ENCODE measurements at places on chromosomes 7 and 10.
A peak's percentile ranks its signal among the peaks of the same experiment; 100 is the strongest.

DNA sequence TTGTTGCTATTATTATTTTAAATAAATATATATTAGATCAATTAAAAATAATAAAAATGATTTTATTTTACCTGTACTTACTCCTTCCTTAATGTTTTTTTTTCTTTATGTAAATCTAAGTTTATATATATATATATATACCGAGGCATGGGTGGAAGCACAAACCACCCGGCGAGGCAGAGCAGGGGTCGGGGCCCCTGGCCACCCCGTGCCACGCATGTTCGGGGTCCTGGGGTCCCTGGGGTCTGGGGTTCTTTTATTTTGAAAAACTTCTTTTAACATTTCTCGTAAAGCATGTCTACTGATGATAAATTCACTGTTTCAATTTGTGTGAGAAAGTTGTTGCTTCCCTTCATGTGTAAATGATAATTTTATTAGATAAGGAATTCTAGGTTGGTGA, 976.1 kb downstream of the REEP3 start:
- no peak for DNase-seq

DNA sequence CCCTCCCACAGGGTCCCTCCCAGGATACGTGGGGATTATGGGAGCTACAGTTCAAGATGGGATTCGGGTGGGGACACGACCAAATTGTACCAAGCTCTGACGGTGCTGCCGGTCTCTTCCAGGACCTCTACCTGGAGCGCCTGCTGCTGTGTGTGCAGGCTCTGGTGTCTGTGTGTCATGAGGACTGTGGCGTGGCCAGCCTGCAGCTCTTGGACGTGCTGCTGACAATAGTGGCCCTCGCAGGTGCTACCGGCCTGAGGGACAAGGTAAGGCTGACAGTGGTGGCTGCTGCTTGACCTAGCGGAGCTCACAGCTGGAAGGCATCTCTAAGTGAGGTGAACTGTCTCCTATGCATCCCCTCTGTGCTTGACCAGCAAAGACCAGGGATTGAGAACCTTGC, 34.5 kb upstream of the PRKAR1B start:
- DNase-seq = no peak

DNA sequence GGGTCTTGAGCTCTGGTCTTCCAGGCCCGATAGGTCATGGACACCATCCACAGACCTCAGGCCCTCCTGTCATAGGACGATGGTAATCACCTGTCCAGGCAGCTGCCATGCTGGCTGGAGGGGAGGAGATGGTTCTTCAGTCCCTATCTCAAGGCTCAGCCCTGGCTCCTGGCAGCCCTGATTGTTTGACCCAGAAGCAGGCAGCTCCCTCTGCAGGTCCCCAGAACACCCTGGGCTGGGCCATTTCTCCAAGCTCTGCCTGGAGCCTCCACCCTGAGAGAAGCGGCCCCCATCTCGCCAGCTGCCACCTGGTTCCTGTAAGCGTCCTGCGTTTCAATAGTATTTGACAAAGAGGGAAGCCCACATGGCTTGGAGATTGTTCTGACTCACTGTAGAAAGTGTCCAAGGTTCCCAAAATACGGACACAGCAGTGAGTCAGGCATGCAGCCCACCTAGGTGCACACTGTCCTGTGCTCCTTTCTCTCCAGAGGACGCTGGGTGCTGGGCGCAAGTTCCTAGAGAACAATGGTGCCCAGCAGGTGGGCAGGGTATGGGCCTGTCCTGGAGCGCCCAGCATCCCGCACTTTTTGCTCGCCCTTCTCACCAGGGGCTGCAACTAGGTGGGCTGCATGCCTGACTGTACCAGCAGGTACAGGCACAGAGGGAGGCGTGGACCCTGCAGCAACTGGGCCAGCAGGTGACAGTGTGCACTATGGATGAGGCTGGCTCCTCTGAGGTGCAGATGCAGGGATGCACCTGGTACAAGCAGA, 72.4 kb upstream of the EBF3 start:
- no peak for DNase-seq

DNA sequence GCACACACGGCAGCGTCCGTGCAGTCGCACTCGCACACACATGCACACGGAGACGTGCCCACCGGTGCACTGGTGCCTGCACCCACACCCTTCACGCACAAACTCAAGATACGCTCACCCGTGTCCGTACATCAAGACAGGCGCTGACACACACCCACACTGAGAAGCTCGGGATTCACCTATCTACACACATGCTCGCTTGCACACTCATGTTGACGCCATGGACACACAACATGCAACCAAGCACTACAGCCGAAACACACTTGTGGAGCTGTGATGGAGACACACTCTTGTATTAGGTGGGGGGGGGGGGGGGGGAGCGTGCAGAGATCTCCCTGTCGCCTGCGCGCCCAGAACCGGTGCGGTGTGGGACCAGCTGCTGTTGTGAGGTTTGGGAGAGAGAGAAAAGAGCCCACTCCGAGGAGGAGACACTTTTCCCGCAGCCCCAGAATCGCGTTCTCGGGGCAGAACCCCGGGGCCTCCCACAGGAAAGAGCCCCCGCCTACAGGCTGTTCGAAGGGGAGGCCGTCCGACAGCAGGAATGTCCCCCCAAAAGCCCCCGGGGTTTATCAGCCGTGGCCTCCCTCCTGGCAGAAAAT, 605 bp upstream of the NFKB2 start:
- peak; percentile 69 for DNase-seq

- no peak for DNase-seq
Measured at GRCh38 chr7:133295484-133295883, 42.6 kb downstream of the EXOC4 start.

DNA sequence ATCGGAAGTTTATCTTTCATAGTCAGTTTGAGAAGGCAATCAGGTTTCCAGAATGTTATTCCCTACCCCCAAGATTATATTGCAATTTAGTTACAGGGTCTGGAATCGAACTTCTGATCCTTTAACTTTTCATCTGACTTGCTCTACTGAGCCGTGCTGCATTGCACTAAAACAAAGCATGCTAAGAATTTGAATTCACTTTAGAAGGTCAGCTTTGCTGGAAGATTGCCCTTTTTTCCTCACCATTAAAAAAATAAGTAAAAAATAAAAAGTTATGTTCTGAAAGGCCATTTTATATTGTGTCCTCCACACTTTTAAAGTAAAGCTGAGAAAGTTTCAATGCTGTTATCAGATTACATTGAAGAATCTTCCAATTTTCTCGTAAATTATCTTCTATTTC, 388.8 kb upstream of the PHF14 start:
- no peak for DNase-seq

DNA sequence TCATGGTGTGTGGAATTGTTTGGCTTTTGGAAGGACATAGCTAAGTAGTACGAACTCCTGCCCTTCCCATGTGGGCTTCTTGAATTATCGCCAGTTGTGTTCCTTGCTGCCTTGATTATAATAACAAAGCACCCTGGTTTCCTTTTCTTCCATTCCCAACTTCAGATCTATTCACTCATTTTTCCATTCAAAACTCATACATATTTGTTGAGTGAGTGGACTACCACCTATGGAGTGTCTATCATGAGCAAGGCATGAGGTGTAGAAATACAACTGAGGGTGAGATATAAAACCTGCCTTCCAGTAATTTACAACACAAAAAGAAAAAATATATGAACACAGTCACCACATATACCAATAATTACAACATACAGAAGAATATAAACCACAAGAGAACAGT, 4.9 kb upstream of the COL17A1 start:
- DNase-seq = no peak

DNA sequence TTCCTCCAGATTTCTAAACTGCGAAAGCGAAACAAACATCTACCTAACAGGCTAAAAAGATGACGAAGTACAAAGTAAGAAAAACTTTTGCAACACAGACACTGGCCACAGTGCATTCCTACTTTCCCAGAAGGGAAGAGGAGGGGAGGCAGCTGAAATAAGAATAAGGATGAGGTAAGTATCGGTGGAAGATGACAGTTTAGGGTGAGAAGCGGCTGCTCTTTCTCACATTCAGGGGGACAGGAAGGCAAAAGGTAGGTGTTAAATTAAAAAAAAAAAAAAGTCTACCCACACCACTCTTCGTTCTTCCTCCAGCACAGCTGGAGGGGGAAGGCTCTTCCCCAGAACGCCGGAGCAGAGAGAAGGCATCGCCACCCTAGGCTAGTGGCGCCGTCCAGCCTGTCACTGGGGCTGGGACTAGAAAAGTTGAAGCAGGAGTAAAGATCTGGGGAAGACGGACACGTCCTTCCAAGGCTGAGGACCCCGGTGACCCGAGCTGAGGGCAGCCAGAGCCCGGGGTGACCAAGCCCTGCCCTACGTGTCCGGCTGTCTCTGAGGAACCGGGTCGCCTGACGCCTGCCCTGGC, 846 bp downstream of the DNAJC1 start:
- peak; percentile 47 for DNase-seq

- no peak for DNase-seq
Measured at GRCh38 chr10:13631594-13631993, 44.8 kb downstream of the PRPF18 start.

DNA sequence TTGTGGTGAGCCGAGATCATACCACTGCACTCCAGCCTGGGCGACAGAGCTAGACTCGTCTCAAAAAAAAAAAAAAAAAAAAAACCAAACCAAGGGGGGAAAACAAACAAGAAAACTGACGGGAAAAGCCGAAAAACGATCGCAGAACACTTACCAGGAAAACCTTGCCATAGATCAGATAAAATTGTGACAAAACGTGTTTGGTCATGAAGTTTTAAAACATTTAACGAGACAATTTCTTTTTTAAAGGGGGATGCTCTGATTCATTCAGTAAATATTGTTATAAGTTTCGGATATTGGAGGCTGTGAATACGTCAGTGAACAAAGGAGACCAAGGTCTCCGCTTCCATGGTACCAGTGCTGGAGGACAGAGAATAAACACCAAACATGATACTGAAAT, 77.3 kb downstream of the ARMC3 start:
- no peak for DNase-seq

- DNase-seq = no peak
Measured at GRCh38 chr10:124746992-124747391, 2.8 kb upstream of the FAM53B start.

DNA sequence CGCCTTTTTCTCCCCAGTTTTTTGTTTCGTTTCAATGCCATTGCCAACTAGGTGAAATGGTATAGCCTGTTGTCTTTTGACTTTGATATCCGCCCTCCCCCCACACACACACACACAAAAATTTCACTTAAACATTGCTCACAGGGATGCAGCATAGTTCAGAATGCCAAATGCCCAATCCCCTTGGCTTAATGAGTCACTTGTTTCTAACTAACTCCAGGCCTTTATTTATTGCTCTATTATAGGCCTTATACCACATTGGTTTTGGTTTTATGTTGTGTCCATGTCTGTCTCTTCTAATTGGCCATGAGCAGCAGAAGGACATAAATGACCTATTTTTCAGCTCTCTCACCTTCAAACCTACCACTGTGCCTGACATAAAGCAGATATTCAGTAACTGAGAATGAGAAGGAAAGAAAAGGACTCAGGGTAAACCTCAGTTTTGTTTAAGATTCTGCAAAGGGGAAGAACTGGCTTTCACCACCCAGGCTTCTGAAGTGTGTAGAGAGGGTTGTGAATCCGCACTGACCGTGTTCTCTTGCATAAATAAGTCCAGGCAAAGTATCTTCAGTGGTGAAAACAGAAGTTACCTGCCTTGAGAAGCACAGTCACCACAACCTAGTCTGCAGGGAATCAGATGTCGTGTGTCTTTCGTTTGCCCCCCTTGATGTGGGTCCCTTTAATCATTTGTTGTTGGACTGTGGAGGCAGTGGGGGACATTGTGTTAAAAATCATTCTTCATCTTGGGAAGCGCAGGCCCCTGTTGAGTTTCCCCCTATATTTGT, 139.8 kb downstream of the CELF2 start:
- no peak for DNase-seq

- DNase-seq = no peak
Measured at GRCh38 chr7:29318853-29319718, 124.5 kb downstream of the CHN2 start.

GRCh38 chr7:102287111-102287980, 678 bp downstream of the SH2B2 start:
- no peak for DNase-seq

DNA sequence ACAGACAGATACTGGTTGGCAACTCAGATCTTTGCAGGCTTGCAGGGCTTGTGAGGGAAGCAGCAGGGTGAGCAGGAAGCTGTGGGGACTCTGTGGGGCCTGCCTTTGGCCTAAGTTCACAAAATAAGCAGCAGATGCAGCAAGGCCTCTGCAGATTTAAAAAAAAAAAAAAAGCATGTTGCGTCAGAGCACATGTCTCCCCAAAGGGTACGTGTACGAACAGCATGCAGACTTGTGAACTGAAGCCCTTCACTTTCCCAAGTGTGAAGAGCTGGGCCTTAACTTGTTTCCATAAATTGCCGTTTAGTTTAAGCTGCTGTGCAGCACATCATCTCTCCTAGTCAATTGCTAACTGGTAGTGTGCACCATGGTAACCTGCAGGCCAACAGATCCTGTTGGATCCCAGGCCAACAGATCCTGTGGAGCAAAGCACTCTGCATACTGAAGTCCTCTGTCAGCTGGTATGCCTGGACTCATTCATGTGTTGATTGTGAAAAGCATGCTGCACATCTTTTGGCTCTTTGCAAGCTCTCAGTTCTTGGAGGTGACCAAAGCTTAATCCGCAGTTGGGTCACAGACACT, 10.8 kb upstream of the XPNPEP1 start:
- peak; percentile 55 for DNase-seq

DNA sequence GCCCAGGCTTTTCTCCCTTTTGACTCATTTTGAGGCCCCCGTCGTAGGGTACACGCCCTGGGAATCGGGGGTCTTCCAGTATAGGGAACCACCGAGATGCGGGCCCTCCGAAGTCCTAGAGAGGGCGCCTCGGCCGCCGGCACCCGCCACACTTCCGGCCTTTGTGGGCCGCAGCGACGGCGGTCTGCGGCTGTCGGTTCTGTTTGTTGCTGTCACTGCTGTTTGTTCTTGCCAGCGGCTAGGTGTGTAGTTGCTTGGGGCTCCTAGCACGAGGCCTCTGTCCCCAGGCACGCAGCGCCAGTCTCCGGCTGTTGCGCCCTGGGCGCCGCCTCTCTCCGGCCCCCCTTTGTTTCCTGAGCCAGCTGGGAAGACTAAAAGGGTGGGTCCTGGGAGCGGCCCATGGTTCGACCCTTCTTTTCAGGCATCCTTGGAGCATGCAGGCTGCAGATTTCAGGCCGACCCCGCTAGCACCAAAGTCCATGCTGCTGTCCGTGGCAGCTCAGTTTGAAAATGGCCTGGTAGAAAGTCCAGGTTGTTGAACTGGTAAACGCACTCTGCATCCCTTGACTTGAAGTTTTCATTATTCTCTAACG, 17.8 kb upstream of the ZKSCAN1 start:
- peak; percentile 83 for DNase-seq

GRCh38 chr10:78070726-78071125, 37.1 kb downstream of the RPS24 start:
- DNase-seq = no peak

- DNase-seq = no peak
Measured at GRCh38 chr7:111801277-111801676, 239.0 kb upstream of the IMMP2L start.

GRCh38 chr7:30848121-30848855, 63.4 kb upstream of the AQP1 start:
- no peak for DNase-seq

DNA sequence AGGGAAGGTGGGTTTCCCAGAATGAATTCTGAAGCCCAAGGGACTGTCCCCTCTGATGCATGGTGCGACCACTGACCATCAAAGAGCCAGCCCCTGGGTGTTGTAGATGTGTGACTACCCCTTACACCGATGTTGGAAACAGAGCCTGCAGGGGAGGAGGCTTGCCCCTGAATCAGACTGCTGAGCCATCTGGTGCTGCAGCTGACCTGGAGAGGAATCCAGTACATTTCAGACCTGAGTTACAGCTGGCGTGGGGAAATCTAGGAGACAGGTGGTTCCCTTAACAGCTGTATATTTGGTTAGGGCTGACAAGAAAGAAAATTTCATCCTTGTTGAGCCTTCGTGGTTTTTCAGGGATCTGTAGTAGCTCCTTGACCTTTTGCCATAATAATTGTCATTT, 195.5 kb downstream of the CELF2 start:
- DNase-seq = no peak
